Hematopoietic multipotent progenitor cell (in vitro differentiated cells): ENCODE measurements at places on chromosomes 5 and 9.

GRCh38 chr9:124665391-124666058, 105.6 kb downstream of the NR6A1 start:
- no peak for DNase-seq

GRCh38 chr9:121682926-121683515, 31.6 kb downstream of the DAB2IP start:
- no peak for DNase-seq

DNA sequence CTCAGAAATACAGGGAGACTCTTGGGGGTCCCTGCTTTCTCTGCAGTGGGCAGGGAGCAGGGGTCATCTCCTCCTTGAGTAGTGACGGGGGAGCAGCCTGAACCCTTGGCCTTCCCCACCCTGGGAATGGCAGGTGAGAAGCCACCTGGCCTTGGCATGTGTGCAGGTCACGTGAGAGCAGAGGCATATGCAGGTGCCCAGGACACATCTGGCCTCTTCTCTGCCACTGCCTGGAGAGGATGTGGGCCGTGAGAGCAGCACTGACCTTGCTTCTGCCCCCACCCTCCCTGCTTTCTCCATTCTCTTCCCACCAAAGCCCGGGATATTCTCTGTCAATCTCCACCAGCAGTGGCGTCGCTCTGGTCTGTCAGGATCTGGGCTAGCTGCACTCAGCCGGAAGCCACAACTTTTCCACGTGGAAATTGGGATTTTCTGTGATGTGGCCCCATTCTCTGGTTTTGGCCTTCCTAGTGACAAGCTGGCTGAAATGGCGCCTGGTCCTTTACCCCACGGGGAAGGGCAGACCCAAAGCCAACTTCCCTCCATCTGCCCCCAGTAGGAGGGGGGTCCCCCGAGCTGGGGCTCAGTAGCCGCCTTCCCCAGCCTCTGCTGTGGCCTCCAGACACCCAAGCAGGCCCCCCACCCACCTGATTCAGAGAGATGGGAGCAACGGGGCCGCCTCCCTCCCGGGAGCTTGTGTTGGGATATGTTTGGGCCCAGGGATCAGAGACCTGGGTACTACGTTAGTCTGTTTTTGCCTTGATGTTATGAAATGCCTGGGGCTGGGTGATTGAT, 70.4 kb upstream of the FCN1 start:
- no peak for DNase-seq

DNA sequence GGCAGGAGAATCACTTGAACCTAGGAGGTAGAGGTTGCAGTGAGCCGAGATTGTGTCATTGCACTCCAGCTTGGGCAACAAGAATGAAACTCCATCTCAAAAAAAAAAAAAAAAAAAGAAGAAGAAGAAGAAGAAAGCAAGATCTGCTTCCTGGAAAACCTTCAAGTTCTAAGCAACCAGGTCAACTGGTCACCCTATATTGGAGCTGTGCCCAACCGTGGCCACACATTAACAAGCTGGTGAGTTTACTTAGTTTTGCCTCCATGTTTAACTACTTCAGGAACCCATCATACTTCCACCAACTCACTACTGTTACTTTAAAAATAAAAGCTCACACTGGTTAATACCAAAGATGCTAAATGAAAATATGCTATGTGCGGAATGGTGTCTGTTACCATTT, 12.3 kb upstream of the SKP1 start:
- no peak for DNase-seq

GRCh38 chr9:138075961-138076649, 198.5 kb downstream of the CACNA1B start:
- no peak for DNase-seq

- DNase-seq, result peak; percentile 95
Measured at GRCh38 chr9:135926402-135927194, 19.3 kb upstream of the CAMSAP1 start.

DNA sequence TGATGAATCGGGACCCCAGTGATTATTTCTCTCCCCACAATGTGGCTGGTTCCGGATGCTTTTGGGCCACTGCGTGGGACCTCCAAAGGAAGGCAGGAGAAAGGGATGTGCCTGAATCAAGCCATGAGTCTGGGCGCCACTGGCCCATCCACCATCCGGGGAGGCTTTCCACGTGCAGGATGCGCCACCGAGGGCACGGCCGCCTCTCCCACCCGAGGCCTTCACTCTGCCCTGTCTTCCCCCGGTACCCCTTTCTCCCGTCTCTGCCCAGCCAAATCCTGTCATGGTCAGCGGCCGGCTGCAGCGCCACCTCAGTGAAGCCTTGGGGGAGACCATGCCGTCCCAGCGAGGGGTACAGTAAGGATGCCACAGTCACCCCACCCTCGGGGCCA, 43.9 kb upstream of the GRHPR start:
- DNase-seq, result no peak
